ENCODE measurements at places on chromosomes 16 and 17.

DNA sequence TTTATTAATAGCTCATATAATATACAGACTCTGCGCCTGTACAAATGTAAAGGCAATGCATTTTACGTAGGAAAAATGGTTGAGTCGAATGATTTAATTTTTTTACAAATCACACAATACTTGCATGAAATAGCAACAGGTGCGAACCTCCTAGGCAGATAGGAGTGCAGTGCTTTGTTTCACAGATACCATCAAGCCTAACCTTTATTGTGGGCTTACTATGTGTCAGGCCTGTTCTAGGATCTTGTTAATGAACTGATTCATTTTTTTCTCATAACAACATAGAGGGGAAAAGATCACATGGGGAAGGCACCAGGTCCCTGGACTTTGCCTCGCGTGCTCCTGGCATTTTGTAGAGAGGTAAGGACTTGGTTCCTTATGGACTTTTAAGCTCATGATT, 107.8 kb downstream of the PRKCB start:
- H3K27ac ChIP-seq = no peak overlapping the region
- no peaks in the 10 kb centered on the region for H3K36me3 ChIP-seq
- no peaks in the 10 kb centered on the region for H3K27me3 ChIP-seq
- H3K4me3 ChIP-seq = no peak overlapping the region

DNA sequence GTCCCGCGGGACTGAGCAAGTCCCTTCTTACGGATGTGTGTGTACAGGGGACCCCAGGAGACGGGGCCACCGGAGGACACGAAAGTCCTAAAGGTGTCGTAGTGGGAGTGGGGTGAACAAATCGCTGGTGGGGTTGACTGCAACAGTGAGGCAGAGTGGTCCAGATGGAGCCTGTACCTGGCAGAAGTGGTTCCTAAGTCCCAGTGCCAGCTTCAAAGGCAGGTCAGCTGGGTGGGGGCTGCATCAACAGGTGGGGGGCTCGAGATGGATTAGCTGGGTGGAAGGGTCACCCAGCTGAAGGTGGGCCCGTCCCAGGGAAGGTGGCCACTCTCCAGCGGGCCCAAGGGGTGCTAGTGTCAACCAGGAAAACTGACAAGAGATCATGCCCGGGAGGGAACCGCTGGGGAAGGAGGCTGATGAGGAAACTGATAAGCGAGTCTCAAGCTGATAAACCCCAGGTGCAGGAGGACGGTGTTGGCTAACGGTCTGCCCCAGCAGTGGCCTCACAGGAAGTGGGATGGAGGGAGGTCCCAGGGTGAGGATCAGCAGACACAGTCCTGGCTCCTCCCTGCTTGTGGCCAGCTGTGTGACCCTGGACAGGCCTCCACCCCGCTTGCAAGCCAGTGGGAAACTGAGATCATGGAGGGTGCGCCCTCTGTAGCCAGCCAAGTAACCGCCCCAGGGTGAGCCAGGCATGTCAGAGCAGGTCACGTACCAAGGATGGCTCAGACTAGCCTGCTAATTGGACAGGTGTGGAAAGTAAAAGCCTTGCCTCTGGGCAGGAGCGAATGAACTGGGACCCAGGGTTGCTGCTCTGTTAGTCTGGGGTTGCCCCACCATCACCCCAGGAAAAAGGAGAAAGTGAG, 1.0 kb downstream of the ORAI3 start:
- H3K36me3 ChIP-seq = peaks cover 1% of the 10 kb centered on the region
- H3K27ac ChIP-seq = peak overlapping the region; percentile 94
- H3K4me3 ChIP-seq = peak overlapping the region; percentile 91
- H3K27me3 ChIP-seq = no peaks in the 10 kb centered on the region
- H3K4me1 ChIP-seq = peaks cover 47% of the 10 kb centered on the region
- DNase-seq = peak; percentile 86

DNA sequence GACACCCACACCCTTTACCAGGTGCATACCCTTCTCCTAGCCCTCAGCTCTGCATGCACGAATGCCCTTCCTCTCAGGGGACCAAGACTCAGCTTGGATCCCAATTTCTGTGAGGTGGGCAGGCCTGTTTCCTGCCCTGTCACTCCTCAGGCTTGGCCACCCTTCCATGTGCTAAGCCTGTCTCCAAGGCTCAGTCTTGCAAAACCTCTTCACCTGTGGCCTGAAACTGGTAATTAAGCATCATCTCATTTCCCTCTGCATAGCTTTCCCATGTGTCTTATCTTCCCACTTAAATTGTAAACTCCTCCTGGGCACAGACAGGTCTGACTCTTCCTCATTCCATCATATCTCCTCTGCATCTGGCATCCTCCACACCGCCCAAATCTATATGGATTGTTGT, 31.0 kb upstream of the SMPD3 start:
- no peak overlapping the region for H3K4me3 ChIP-seq
- H3K27ac ChIP-seq = no peak overlapping the region
- H3K27me3 ChIP-seq = no peaks in the 10 kb centered on the region
- H3K36me3 ChIP-seq = no peaks in the 10 kb centered on the region

- H3K27me3 ChIP-seq = no peaks in the 10 kb centered on the region
- no peak for DNase-seq
- no peak overlapping the region for H3K27ac ChIP-seq
Measured at GRCh38 chr17:31078290-31078689, 16.5 kb upstream of the NF1 start.

DNA sequence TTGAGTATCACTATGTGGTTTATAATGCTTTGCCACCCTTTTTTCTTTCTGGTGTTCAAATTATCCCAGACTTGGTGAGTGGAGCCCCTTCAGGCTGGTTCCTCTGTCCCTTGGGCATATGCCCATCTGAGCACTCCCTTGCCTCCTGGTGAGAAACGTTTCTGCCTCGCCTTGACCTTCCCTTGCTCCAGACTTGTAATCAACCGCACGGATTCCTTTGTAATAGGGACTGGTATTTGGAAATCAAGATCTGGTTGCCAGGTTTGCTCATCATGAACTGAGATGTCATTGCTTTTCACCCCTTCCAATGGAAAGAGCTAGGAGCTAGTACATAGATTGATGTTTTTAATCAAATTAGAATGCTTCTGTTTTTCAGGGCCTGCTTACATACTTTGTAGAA, 43.7 kb downstream of the SEC14L1 start:
- H3K4me1 ChIP-seq = peaks cover 79% of the 10 kb centered on the region
- DNase-seq = no peak
- no peaks in the 10 kb centered on the region for H3K36me3 ChIP-seq
- H3K4me3 ChIP-seq = no peak overlapping the region
- H3K27me3 ChIP-seq = no peaks in the 10 kb centered on the region
- H3K27ac ChIP-seq = no peak overlapping the region

DNA sequence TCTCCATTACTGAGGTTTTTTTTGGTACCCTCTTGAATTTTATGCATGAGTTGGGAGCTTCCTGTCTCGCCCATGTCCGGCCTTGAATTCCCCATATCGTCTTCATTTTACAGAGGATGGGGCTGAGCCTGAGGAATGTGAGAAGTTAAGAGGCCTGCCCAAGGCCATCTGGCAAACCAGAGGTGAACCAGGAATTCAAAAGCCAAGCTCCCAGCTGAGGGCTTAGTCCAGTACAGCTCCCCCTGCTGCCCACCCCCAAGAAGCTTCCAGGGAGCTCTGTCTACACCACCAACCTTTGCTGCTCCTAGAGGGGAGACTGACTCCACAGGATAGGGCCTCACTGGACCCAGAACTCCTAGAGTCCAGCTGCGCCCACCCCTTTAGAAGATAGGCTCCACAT, 20.7 kb upstream of the C16orf78 start:
- no peaks in the 10 kb centered on the region for H3K36me3 ChIP-seq
- H3K27me3 ChIP-seq = peaks cover 14% of the 10 kb centered on the region
- H3K4me1 ChIP-seq = no peaks in the 10 kb centered on the region
- no peak overlapping the region for H3K27ac ChIP-seq
- DNase-seq = no peak
- no peak overlapping the region for H3K4me3 ChIP-seq

- no peaks in the 10 kb centered on the region for H3K27me3 ChIP-seq
- peak overlapping the region; percentile 14 for H3K4me3 ChIP-seq
- DNase-seq = peak; percentile 78
Measured at GRCh38 chr17:50221266-50221863, 19.9 kb upstream of the COL1A1 start.

DNA sequence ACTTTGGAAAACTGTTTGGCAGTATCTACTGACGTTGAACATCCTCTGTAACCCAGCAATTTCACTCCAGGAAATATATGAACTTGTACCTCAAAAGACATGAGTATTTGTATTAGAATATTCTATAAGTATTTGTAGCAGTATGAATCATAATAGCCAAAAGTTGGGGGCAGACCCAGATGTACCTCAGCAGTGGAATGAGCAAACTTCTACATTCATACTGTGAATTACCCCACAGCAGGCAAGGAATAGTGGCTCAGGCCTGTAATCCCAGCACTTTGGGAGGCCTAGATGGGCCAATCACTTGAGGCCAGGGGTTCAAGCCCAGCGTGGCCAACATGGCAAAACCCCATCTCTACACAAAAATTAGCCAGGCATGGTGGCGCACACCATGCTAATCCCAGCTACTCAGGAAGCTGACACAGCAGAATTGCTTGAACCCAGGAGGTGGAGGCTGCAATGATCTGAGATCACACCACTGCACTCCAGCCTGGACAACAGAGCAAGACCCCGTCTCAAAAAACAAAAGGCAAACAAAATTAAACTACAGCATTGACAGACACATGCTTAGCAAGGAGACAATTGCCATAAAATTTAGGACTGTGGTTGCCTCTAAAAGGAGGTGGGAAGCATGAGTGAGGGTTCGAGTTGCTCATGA, 11.2 kb upstream of the HELZ start:
- H3K36me3 ChIP-seq = no peaks in the 10 kb centered on the region
- H3K27ac ChIP-seq = no peak overlapping the region
- no peak overlapping the region for H3K4me3 ChIP-seq
